ENCODE measurements at places on chromosomes 16 and 17.

GRCh38 chr17:63001689-63002394 lies 35.8 kb downstream of the TANC2 start:
- DNase-seq: no peak

- DNase-seq: no peak
Measured at GRCh38 chr17:73888862-73889261, 244.6 kb upstream of the SDK2 start.

DNA sequence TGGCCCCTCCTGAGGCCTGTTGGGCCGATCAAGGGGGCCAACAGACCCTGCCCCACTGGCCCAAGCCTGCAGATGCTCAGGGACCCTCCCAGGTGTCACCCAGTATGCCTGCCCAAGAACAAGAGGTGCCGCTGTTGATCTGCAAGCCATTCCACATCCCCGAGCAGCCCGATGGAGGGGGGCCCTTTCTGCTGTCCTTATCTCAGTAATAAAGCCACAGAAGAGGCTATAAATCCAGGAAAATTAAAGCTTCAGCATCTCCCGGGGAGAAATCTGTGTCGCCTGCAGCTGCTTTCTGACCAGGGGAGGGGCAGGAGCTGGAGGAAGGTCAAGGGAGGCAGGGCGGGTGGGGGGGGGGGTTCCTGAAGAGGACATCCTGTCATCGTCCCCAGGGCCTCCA lies 11.7 kb upstream of the CACNA1H start:
- DNase-seq: no peak

GRCh38 chr16:17228048-17228707 lies 242.6 kb downstream of the XYLT1 start:
- DNase-seq: no peak

GRCh38 chr16:21611556-21612384 lies 12.4 kb downstream of the METTL9 start:
- no peak for DNase-seq

GRCh38 chr16:85398050-85398451 lies 215.1 kb upstream of the GSE1 start:
- DNase-seq: no peak
